Fibroblast of the aortic adventitia (primary cell): ENCODE measurements at places on chromosomes 13 and 19. TPM values are rescaled to one million over a fixed set of nuclear protein-coding genes. Genes with fewer than 3 reads are reported as not detected.

DNA sequence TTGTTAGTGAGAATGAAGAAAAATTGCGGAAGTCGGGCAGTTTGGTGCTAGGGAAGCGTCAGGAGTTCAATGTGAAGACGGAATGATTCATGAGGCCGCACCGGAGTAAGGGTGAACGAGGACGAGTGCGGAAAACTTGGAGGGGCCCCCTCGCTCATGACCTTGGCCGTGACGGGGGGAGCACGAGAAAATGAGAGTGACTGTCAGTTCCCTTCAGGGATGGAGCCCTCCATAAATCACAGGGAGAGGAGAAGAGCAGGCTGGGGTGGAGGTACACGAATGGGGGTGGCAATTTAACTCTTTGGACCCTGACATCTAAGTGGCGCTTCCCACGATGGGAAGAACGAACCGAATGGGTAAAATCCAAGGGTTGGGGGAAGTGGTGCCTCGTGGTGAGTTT lies 486.4 kb downstream of the TSHZ3 start:
- DNase-seq = no peak

DNA sequence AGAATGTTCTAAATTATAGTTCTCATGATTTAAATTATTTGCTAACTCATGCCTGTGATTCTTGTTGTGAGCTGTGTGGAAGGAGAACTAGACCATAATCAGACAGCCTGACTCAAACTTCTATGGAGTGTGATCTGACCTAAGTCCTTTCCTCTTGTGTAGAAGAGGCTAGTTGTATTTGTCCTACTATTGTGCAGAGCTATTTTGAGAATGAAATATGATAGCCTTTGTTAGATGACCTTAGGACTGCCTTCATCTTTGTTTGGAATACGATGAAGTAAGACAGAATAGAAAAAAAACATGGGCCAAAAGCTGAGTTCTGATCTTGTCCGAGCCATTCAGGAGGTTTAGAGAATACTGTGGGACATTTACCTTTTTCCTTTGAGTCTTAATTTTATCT lies 119.4 kb downstream of the STOML3 start:
- no peak for DNase-seq

- peak; percentile 89 for DNase-seq
Measured at GRCh38 chr13:43514311-43514710, 272.5 kb downstream of the ENOX1 start.

DACT3 gene
- 5.1 and 17.5 TPM in 2 replicates for total RNA-seq

DNA sequence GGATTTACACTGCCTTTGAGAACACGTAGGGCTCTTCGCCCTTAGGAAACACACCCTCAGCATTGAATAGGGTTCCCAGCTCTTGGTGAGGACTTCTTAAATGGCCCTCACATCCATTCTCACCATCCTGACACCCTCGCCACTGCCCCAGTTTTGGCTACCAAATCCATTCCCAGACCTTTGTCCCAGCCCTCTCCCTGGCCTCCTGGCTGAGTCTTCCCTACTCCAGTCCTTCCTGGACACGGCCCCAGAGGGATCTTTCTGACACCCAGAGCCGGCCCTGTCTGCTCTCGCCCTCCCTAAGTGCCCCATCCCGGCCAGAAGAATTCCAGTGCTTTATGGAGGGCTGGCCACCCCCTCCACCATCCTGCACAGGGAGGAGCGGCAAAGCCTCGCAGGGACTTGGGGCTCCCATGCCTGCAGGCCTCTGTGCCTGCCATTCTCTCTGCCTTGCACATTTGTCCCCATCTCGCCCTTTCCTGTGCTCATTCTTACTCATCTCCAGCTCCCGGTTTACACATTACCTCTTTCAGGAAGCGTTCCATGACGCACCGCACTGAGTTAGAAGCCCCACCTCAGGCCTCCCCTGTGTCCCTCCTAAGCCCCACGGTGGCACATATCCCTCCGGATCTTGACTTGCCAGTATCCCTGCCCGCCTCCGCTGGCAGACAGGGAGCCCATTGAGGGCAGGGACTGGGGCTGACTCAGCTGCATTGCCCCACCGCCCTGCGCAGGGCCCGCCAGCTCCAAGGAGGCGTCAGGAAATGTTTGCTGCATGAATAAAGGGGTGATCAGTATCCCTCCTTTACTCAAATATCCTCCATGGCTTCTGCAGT lies 11.0 kb upstream of the KLK14 start:
- no peak for DNase-seq

GRCh38 chr13:24648983-24649687 lies 31.1 kb upstream of the ATP12A start:
- no peak for DNase-seq
